Aorta (tissue), 5 donors: ENCODE measurements at places on chromosomes 13 and 19.

GRCh38 chr19:10760273-10760944 is 42.5 kb downstream of the DNM2 start:
- H3K4me1 ChIP-seq, result no peaks in the 10 kb centered on the region
- H3K36me3 ChIP-seq, result no peaks in the 10 kb centered on the region
- H3K27me3 ChIP-seq, result no peaks in the 10 kb centered on the region

- H3K36me3 ChIP-seq, result no peaks in the 10 kb centered on the region
- no peak overlapping the region for H3K27ac ChIP-seq
- H3K4me1 ChIP-seq, result no peaks in the 10 kb centered on the region
- no peak for DNase-seq
Measured at GRCh38 chr13:47843005-47843404, 158.1 kb downstream of the SUCLA2 start.

GRCh38 chr19:48670699-48671445 is 1.9 kb downstream of the NTN5 start:
- no peaks in the 10 kb centered on the region for H3K4me1 ChIP-seq
- H3K4me3 ChIP-seq, result no peak overlapping the region
- no peak for DNase-seq
- no peak overlapping the region for H3K27ac ChIP-seq
- H3K27me3 ChIP-seq, result no peaks in the 10 kb centered on the region
- H3K36me3 ChIP-seq, result no peaks in the 10 kb centered on the region

DNA sequence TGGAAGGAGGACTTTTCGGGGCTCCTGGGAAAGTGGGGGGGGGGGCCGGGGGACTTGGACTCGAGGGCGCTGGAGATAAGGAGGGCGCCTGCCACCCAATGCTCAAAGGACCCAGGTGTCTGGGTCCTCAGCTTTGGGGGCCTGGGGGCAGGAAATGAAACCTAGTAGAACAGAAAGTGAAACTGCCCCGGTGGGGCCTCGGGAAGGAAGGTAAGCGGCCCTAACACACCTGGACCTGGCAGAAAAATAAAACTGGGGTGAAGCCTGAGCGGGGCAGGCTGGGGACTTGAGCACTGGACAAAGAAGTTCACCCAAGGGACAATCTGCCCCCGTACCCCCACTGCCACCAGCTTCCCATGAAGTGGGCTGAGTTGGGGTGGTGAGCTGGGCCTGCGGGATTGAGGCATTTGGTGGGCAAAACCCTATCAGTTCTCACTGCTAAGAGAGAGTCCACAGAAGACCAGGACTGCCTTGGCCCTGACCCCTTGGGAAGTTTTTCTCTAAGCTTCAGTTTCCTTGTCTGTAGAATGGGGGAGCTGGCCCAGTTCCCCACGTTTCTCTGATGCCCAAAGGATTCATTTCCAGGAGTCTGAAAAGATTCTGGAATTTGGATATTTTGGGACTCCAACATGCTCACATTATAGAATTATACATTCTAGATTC is 2.3 kb downstream of the PRKD2 start:
- DNase-seq, result no peak
- H3K27ac ChIP-seq, result peak overlapping the region; percentile 0
- no peaks in the 10 kb centered on the region for H3K36me3 ChIP-seq
- peaks cover 3% of the 10 kb centered on the region for H3K4me1 ChIP-seq
- H3K4me3 ChIP-seq, result peak overlapping the region; percentile 49

- no peaks in the 10 kb centered on the region for H3K36me3 ChIP-seq
- no peak for DNase-seq
- no peaks in the 10 kb centered on the region for H3K27me3 ChIP-seq
- peaks cover 8% of the 10 kb centered on the region for H3K4me1 ChIP-seq
- H3K4me3 ChIP-seq, result no peak overlapping the region
Measured at GRCh38 chr13:40970803-40971202, 48.3 kb downstream of the ELF1 start.

- no peaks in the 10 kb centered on the region for H3K27me3 ChIP-seq
- H3K27ac ChIP-seq, result no peak overlapping the region
- DNase-seq, result no peak
- peaks cover 3% of the 10 kb centered on the region for H3K4me1 ChIP-seq
- no peak overlapping the region for H3K4me3 ChIP-seq
Measured at GRCh38 chr19:17234911-17235299, 8.9 kb downstream of the OCEL1 start.

DNA sequence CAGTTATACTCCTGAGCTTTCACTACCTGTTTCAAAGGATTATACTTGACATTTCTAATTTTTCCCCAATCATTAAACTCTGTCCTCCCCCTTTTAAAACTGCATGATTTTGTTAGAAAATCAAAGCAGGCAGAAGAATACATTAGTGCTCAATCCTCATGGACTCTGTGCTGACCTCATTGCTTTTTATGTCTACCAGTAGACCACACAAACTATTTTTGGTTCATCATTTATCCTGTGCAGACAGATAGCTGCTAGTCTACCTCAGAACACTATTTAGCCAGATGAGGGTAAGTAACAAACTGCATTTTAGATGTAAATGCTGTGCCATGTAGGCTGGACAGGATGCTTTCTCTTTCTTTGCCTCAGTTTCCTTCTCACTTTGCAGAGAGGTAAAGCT is 235.9 kb downstream of the DCT start:
- no peaks in the 10 kb centered on the region for H3K4me1 ChIP-seq
- no peaks in the 10 kb centered on the region for H3K36me3 ChIP-seq
- H3K27me3 ChIP-seq, result no peaks in the 10 kb centered on the region
- no peak overlapping the region for H3K4me3 ChIP-seq
- DNase-seq, result no peak
- H3K27ac ChIP-seq, result no peak overlapping the region

DNA sequence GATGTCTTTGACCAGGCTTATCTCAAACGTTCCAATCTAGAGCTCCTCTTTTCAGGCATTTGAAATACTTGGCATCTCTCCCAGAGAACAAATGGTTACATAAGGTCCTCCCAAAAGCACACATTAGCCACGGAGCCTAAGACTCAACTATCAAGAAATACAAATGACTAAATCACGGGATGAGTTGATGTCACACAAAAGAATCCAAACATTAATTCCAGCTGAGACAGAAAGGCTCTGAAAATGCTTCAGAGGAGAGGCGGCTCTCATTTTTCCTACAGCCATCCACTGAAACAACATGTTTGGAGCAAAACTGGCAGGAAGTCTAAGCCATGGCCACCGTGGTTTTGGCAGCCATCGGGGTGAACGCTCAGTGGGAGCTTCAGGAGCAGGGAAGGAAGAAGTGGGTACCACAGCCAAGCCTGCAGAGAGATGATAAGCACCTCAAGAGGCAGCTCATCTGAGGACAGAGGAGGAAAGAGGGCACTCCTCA is 122.5 kb downstream of the STK24 start:
- no peaks in the 10 kb centered on the region for H3K27me3 ChIP-seq
- peaks cover 5% of the 10 kb centered on the region for H3K4me1 ChIP-seq
- H3K27ac ChIP-seq, result no peak overlapping the region
- no peak for DNase-seq
- no peak overlapping the region for H3K4me3 ChIP-seq

DNA sequence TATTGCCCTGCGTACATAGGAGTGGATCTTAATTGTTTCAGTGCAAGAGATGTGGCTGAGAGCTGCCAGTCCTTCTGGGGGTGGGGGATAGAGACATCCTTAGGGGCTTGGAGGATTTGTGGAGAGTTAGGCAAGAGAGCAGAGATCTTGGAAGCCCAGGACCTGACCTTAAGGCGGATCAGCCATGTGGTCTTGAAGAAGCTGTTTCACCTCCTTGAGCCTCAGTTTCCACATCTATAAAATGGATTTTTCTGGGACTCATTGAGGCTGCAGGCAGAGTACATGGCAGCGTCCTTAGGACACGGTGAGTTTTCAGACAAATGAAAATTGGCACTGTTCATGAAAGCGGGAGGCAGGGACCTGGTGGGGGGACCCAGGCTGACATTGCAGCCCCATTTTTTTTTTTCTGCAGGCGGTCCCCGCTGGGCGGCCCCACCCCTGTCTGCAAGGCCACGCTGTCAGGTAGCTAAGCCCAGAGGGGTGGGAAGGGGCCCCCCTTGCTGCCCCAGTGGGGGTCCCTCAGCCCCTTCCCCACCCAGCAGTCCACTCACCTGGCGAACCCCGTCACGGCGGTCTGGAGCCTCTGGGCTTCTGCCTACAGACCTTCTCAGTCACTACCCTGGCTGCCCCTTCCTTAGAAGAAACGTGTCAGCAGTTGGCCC is 30.0 kb downstream of the PDE4A start:
- H3K27ac ChIP-seq, result no peak overlapping the region
- no peaks in the 10 kb centered on the region for H3K4me1 ChIP-seq
- no peaks in the 10 kb centered on the region for H3K27me3 ChIP-seq
- no peaks in the 10 kb centered on the region for H3K36me3 ChIP-seq

DNA sequence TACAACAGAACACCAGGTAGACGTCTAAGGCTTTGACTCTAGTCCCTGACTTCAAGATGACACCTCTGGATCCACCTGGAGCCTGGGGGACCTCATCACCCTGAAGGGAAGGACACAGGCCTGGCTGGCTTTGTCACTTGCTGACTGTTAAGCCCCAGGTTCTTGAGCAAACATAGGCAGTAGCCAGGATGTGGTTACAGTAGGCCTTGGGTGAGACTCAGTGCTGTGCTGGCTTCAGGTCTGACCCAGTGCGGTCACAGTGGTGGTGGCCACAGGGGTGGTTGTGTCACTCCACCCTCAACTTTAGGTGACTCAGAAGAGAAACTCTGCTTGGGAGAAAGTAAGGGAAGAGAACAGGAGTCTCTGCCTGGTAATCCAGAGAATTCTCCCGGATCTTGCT is 497.8 kb downstream of the UQCRFS1 start:
- H3K27ac ChIP-seq, result no peak overlapping the region
- no peak for DNase-seq
- H3K4me3 ChIP-seq, result no peak overlapping the region
- no peaks in the 10 kb centered on the region for H3K36me3 ChIP-seq
- no peaks in the 10 kb centered on the region for H3K27me3 ChIP-seq
- H3K4me1 ChIP-seq, result no peaks in the 10 kb centered on the region

DNA sequence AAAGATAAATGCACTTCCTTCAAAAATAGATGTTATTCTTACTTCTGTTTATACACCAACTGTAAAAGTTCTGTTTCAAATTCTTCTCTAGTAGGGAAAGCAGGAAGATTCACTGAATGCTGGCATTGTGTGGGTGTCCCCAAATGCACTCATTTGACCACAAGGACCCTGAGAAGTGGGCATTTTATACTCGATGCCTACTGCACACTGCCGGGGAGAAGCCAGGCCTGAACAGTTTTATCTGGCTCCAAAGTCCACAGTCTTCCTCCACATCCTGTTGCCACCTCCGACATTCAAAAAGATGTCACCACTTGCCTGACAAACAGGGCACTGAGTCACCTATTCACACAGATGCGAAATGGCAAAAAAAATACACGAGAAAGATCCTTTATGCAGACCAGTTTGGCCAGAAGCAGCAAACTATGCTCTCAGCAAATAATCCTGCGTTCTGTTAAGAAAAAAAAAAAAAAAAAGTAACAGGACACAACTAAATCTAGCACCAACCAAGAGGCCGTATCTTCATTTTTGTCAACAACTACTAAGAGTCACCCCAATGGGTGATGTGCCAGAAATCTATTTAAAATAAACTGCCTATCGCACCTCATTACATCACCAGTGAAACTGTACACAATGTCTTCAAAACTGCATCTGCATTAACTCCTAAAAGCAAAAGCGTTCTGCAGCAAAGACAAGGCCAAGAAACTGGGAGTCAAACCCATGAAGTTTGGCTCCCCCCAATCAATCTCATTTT is 6.2 kb downstream of the ZC3H4 start:
- H3K27ac ChIP-seq, result peak overlapping the region; percentile 63
- no peaks in the 10 kb centered on the region for H3K27me3 ChIP-seq
- H3K4me1 ChIP-seq, result no peaks in the 10 kb centered on the region
- no peak overlapping the region for H3K4me3 ChIP-seq
- no peak for DNase-seq

DNA sequence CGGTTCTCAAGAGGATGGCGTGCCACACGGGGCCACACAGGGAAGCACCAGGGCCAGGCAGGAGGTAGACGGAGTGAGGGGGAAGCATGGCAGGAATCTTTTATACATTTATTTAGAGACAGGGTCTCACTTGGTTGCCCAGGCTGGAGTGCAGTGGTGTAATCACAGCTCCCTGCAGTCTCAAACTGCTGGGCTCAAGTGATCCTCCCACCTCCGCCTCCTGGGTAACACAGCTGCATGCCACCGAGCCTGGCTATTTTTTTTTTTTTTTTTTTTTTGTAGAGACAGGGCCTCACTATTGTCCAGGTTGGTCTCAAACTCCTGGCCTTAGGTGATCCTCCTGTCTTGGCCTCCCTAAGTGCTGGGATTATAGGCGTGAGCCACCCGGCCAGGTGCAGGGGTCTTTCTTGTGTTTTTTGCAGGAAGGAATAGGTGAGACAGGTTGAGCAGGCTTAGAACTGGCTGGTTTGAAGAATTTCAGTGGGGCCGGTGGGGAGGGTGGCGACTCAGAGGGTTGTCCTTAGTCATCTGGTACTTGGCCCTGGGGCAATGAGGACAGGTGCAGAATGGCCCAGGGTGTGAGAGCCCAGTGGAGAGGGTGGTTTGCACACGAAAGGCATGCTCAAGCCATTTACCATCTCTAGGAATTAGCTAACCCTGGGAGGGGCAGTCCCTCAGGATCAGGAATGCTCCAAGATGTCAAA is 7.6 kb downstream of the SSC5D start:
- H3K36me3 ChIP-seq, result no peaks in the 10 kb centered on the region
- H3K27ac ChIP-seq, result no peak overlapping the region
- no peak for DNase-seq
- H3K4me1 ChIP-seq, result no peaks in the 10 kb centered on the region
